Right atrium auricular region (tissue), 2 donors: ENCODE measurements at places on chromosomes 3 and 15. TPM values are rescaled to one million over a fixed set of nuclear protein-coding genes. Genes with fewer than 3 reads are reported as not detected.

DNA sequence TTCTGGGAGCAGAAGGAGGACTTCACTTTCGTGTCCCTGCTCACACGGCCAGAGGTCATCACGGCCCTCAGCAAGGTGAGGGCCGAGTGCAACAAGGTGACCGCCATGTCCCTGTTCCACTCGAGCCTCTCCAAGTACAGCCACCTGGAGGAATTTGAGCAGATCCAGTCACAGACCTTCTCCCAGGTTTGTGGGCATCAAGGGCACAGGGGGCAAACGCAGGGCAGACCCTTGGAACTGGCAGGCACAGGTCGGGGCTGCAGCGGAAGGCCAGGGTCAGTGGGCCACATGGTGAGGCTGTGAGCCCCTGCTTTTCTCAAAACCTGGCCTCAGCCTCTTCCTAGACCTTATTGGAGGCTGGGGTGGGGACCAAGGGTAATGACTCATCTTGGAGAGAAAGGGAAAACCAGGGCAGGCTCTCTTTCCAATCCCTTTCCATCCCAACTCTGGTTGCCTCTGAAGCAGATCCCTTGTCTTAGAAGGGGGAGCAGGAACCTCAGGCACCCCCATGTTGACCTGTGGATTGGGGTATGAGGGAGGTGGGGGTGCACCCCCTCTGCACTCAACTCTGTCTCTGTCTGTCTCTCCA lies 29.5 kb downstream of the DNAH1 start:
- H3K4me1 ChIP-seq: no peaks in the 10 kb centered on the region
- peaks cover 3% of the 10 kb centered on the region for H3K36me3 ChIP-seq
- no peak overlapping the region for H3K27ac ChIP-seq
- no peak overlapping the region for H3K4me3 ChIP-seq
- no peak for DNase-seq

ZCWPW2 gene
- total RNA-seq: 1.2 TPM

GRCh38 chr15:41603941-41604911 lies 45.2 kb downstream of the TYRO3 start:
- peak overlapping the region; percentile 15 for H3K4me3 ChIP-seq
- H3K4me1 ChIP-seq: no peaks in the 10 kb centered on the region
- H3K27ac ChIP-seq: peak overlapping the region; percentile 4

GRCh38 chr3:46668591-46668990 lies 24.9 kb downstream of the ALS2CL start:
- peaks cover 2% of the 10 kb centered on the region for H3K36me3 ChIP-seq
- H3K27me3 ChIP-seq: no peaks in the 10 kb centered on the region
- no peak overlapping the region for H3K4me3 ChIP-seq
- peak overlapping the region; percentile 21 for H3K27ac ChIP-seq

DNA sequence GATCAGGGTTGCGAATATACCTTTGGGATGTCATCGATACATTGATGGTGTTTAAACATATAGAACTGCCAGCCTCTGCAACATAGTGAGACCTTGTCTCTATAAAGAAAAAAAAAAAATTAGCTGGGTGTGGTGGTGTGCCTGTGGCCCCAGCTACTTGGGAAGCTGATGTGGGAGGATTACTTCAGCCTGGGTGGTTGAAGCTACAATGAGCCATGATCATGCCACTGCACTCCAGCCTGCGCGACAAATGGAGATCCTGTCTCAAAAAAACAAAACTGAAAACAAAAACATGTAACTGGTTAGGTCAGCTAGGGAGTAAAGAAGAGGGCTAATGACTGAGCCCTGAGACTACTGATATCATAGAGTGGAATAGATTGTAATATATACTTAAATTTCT lies 30.7 kb upstream of the MGA start:
- H3K4me3 ChIP-seq: no peak overlapping the region
- DNase-seq: no peak
- no peaks in the 10 kb centered on the region for H3K36me3 ChIP-seq

DNA sequence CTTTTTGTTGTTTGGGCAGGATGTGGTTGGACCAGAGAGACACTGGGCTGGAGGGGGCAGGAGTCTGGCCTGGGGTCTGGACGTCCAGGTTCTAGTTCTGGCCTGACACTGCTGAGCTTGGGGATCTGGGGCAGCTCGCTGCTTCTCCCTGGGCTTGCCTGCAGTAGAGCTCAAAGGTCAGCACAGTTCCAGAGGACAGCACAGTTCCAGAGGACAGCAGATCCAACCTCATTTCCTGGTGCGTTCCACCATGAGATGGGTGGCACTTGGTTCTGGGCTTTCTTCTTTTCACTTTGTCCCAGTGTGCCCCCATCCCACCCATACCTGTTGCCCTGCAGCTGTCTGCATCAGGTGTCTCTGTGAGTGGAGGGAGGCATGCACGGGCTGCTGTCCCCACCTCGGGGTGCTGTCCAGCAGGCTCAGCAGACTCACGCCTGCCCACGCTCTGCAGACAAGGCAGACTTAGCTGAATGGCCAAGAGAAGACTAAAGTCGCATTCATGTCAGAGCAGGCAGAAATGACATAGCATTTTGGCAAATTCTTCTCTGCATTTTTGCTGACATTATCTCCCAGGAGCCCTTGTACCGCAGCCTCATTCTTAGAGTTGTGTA lies 16.7 kb downstream of the CACNA2D3 start:
- no peak overlapping the region for H3K27ac ChIP-seq
- no peak for DNase-seq
- no peaks in the 10 kb centered on the region for H3K36me3 ChIP-seq

DNA sequence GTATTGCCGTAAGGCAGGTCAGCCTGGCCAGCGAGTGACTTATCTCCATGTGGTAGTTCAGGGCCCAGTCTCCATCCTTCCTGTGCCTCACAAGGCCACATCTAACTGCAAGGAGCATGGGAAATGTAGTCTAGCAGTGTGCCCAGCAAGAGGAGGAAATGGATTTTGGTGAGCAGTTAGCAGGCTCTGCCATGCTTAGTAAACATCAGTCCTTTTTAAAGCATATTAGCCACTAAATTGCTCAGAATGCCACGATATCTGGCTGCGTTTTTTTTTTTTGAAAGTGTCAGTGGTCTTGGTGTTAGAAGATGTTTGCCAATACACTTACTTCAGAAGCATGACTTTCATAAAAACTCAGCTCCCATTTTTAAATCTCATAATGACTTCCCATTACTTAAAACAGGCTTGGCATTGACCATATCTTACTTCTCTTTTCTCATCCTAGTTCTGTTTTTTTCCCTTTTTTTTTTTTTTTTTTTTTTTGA lies 470.2 kb upstream of the TPRG1 start:
- no peak for DNase-seq
- H3K36me3 ChIP-seq: no peaks in the 10 kb centered on the region
- no peaks in the 10 kb centered on the region for H3K27me3 ChIP-seq
- H3K27ac ChIP-seq: no peak overlapping the region
- H3K4me3 ChIP-seq: no peak overlapping the region
- H3K4me1 ChIP-seq: peaks cover 9% of the 10 kb centered on the region

GRCh38 chr15:38745126-38745525 lies 180.5 kb upstream of the RASGRP1 start:
- no peak overlapping the region for H3K4me3 ChIP-seq
- H3K27ac ChIP-seq: no peak overlapping the region
- no peaks in the 10 kb centered on the region for H3K27me3 ChIP-seq
- DNase-seq: no peak
- no peaks in the 10 kb centered on the region for H3K36me3 ChIP-seq

- H3K27me3 ChIP-seq: no peaks in the 10 kb centered on the region
- no peaks in the 10 kb centered on the region for H3K36me3 ChIP-seq
- peak overlapping the region; percentile 78 for H3K27ac ChIP-seq
- no peak overlapping the region for H3K4me3 ChIP-seq
These were observed 38.8 kb downstream of the BHLHE40 start for GRCh38 chr3:5017925-5018531.

IL16 gene
- total RNA-seq: 3.9 TPM

DNA sequence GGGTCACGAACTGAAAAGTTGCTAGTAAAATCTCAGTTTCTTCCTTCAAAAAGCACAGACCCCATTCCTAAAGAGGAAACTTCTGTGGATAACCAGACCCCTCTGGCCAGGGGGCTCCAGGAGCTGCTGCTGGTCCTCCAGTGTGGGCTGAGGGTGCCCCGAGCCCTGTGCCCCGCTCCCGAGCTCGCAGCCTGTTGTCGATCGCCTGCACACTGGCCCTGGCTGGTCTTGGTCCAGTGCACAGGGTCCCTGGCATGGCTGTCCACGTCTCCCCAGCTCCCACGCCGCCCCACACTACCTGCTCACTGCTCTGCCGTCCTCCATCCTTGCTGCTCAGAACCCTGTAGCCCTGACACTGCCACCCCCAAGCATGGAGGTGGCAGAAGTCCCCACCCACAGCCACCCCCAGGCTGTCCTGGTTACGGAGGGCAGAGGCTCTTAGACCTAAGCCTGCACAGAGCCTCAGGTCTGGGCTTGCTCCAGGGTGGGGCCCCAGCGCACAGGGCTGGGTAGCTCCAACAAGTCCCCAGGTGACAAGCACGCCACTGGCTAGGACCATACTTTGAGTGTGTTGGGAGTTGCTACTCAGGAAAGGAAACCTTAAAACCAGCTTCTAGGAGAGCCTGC lies 87.0 kb downstream of the PLXNA1 start:
- H3K4me1 ChIP-seq: no peaks in the 10 kb centered on the region
- no peaks in the 10 kb centered on the region for H3K27me3 ChIP-seq
- H3K27ac ChIP-seq: no peak overlapping the region
- no peaks in the 10 kb centered on the region for H3K36me3 ChIP-seq

DNA sequence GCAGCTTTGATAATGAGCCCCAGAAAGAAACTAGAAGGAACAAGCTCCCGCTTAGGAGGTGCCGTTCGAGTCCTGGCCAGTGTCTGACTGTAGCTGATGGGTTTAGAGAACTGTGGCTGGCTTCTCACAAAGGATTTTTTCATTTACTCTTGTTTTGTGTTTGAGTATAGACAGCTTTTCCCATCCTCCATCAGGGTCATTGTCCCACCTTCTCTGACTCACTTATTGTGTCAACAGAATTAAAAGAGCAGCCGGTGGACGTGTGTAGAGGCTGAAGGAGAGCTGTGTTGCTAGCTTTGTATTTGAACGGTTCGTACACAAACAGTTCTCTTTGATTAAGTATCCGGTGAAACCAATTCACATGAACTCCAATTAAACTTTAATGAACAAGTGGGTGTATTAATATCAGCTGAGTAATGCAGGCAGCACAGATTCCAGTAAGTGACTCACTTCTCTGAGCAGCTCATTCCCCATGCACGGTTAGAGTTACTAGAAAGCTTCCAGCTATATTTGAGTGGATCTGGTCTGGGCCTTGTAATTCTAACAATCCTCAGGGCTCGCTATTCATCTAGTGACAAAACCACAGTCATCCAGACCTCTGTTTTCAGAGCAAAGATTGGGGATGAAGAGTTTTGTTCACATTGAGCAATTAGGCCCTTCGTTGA lies 141.0 kb downstream of the LPP start:
- no peak for DNase-seq
- H3K4me3 ChIP-seq: no peak overlapping the region
- H3K36me3 ChIP-seq: no peaks in the 10 kb centered on the region
- H3K27ac ChIP-seq: peak overlapping the region; percentile 88
- no peaks in the 10 kb centered on the region for H3K4me1 ChIP-seq

DNA sequence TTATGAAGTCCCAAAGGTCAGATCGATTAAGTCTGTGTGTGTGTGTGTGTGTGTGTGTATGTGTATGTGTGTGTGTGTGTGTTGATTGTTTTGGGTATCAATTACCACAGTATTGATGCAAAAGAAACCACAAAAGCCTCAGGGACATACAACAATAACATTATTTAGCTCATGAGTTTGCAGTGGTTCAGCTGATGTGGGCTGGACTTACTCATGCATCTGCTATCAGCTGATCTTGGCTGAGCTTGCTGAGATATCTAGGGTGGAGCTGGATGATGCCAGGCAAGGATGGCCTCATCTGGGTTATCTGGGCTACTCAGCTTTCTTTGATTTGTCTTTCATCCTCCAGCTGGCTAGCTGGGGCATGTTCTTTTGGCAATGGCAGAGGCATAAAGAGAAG lies 82.4 kb upstream of the PRR23C start:
- H3K27me3 ChIP-seq: no peaks in the 10 kb centered on the region
- no peaks in the 10 kb centered on the region for H3K36me3 ChIP-seq
- DNase-seq: no peak
- H3K27ac ChIP-seq: no peak overlapping the region
